ENCODE measurements at places on chromosomes 5 and 9.

DNA sequence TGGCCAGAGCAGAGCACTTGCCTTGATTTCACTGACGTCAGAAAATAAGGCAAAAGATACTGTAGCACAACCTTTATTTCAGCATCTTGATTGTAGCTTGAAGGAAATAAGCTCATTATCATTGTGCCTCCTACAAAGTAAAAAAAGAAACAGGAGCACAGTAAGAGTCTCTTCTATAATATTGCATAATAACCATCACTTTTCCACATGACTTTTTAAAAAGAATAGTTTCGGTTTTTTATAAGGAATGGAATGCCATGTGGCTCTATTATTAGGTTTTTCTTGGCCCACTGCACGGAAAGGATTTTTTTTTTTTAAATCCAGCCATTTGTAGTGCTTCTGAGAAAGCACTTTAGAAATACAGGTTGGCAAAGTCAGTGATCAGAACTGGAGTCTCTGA lies 655.3 kb downstream of the LRRC70 start:
- DNase-seq, result peak; percentile 25

GRCh38 chr5:148913985-148914431 lies 87.6 kb downstream of the ADRB2 start:
- peak; percentile 87 for DNase-seq

DNA sequence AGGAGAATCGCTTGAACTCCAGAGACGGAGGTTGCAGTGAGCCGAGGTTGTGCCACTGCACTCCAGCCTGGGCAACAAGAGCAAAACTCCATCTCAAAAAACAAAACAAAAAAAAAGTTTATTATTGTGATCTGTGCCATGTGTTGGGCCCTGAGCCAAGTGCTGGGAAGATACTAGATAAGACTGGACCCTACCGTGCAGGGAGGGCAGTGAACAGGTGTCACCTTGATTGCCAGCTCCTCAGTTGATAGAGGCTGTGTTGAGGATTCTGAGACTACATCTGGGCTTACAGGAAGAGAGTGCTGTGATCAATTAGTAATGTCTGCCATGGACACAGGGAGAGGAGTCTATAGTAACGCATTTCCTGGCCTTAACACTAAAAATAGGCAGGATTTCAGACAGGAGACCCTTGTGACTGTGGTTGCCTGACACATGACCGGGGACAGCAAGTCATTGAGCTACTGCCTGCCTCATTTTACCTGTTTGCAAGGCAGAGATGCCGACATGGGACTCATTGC lies 201.5 kb downstream of the C9orf50 start:
- no peak for DNase-seq

DNA sequence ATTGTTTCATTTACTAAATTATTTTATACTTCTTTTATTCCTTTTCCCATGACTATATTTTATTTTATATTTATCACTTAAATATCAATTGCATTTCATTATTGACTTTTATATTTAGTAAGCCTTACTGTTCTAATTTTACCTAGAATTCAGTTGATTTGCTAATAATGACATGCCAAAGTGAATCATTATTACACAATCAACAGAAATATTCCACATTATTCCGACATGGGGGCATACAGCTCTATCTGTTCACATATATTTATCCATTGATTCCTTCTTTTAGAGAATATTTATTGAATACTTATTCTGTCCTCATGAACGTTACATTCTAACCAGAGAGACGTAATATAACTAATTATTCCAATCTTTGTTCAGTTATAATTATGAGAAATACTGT lies 221.8 kb downstream of the DOCK8 start:
- no peak for DNase-seq

- no peak for DNase-seq
Observed at GRCh38 chr5:173968154-173968797, 20.7 kb upstream of the C5orf47 start.

GRCh38 chr5:150759334-150759583 lies 442 bp upstream of the DCTN4 start:
- no peak for DNase-seq

DNA sequence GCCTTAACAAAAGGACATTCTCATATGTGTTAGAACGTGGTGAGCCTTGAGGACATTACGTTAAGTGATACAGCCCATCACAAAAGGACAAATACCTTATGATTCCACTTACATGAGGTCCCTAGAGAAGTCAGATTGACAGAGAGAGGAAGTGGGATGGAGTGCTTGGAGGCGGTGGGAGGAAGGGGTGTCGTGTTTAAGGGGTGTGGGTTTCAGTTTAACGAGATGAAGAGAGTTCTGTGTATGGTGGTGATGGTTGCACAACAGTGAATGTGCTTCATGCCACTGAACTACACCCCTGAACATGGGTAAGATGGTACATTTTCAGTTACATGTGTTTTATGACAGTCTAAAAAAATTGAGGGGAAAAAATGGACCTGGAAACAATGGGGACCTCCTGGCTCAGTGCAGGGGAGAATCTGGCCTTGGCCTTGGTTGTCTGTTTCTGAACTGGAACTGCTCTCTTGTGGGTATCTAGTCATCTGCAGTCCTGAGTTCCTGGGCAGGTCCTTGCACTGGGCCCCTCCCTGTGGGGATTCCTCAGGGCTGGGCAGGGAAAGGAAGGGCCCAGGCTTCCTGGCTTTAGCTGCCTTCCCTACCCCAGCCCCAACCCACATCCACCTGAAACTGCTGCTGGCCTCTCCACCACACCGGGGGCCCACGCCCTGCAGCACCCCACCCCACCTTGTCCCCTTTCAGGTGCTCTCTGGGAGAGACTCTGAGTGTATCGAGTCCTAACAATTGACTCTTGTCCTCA lies 17.8 kb downstream of the LRRC8A start:
- DNase-seq, result no peak

- DNase-seq, result no peak
Observed at GRCh38 chr9:30075451-30076199, 2308.8 kb upstream of the ACO1 start.

DNA sequence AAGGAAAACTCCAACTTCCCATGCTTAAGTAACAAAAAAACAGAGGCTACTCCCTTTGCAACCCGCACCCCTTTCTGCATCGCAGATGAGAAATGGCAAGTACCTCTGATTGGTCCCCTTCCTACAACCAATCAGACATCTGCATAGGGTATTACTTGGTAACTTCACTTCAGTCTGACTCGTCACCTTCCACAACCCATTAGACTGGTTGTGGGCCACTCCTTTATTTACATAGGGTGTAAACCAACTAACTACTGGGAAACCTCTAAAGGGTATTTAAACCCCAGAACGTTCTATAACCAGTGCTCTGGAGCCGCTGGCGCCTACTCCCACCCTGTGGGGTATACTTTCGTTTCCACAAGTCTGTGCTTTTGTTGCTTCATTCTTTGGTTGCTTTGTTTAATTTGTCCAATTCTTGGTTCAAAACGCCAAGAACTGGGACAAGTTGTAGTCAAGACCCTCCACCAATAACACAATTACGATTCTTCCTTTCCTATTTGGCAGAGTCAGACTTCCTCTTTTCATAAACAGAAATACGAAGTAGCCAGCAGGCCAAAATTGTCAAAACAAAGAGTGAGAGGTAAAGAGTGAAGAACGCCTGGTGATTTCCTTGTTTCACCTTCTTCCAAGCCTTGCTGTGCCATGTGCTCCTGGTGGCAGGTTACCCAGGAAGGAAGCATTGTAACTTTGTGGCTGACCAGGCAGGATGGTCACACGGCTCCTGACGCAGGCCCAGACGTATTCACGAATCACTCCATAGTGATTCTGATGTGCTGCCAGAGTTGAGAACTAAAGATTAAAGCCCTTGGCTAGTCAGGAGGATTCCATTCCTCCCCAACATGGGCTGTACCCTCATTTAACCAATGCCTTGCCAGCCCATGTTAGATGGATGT lies 477.4 kb downstream of the ARHGEF28 start:
- no peak for DNase-seq

DNA sequence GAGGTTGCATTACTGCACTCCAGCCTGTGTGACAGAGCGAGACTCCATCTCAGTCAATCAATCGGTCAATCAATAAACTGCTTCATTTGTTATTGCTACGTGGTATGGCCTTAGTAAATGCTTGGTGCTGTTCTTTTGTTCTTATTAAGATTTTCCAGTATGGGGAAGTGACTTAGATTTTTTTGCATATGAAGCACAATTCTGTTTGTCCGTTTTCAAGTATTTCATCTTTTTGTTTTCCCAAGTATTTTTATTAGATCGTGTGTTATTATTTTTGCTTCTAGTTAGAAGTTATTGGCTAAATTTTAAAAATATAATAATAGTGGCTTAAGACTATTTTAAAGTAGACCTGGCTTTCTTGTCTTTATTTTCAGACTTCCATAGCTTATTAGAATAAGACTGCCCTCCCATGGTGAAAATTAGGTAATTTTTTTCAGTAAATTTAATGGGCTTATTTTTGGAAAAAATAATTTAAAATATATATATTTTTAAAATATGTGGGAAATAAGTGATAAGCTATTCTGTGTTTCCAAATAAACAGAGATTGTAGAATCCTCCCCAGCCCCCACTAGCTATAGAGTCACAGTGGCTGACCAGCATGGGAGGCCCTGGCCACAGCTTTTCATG lies 14.7 kb upstream of the OMD start:
- peak; percentile 39 for DNase-seq

GRCh38 chr5:54676481-54677340 lies 159.2 kb downstream of the SNX18 start:
- DNase-seq, result no peak

GRCh38 chr5:127428748-127429147 lies 88.7 kb upstream of the PRRC1 start:
- no peak for DNase-seq

GRCh38 chr5:42555010-42555409 lies 131.8 kb downstream of the GHR start:
- no peak for DNase-seq

GRCh38 chr5:176897263-176897662 lies 1.9 kb downstream of the HK3 start:
- DNase-seq, result no peak

GRCh38 chr9:79955300-79955699 lies 383.5 kb downstream of the TLE4 start:
- DNase-seq, result no peak

- DNase-seq, result peak; percentile 80
Observed at GRCh38 chr5:124729720-124730359, 16.6 kb downstream of the ZNF608 start.

- no peak for DNase-seq
Observed at GRCh38 chr9:24820196-24820595, 274.5 kb upstream of the IZUMO3 start.

- no peak for DNase-seq
Observed at GRCh38 chr5:72237879-72238278, 82.2 kb downstream of the MRPS27 start.

- no peak for DNase-seq
Observed at GRCh38 chr5:135894276-135894675, 1.4 kb downstream of the IL9 start.

DNA sequence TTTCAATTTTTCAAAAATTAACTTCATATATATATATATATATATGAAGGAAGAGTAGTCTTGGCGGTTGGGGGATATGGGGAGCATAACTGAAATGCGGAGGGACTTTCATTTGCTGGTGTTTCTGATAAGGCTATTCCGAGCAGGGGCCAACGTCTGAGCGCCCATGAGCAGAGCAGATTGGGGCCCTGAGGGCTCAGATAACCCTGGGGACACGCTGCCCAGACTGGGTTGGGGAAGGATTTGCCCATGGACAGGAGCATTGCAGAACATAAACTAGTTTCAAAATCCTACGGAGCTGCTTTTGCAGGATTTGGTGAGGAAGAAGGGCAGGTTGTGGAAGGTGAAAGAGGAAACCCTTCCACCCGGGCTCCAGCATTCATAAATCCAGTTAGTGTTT lies 240.2 kb downstream of the IRX1 start:
- DNase-seq, result no peak

DNA sequence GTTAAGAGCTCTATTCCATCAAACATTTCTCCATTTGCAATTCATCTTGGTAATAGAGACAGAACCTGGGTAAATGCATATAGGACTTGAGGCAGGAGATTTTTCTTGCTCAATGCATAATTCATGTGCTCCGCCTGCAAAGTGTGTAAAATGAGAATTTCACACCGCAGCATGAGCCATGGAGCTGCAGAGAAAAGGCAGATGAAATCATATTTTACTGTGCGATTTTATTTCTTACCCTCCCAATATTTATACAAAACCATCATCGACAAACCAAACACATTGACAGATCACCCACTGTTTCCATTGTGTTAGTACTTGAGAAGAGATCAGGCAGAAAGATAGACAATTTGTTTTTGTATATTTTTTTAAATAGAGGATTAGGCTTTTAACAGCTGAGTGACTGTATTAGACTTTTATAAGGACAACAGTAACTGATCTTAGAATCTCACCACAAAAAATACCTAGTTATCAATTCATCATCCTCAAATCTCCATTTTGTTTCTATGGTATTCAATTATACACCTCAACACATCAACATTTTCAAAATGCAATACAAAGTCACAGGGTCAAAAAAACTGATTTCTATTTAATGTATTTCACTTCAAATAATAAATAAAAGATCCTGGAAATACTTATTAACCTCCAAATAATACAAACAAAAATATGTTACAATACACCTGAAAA lies 191.1 kb downstream of the AP3B1 start:
- DNase-seq, result no peak

DNA sequence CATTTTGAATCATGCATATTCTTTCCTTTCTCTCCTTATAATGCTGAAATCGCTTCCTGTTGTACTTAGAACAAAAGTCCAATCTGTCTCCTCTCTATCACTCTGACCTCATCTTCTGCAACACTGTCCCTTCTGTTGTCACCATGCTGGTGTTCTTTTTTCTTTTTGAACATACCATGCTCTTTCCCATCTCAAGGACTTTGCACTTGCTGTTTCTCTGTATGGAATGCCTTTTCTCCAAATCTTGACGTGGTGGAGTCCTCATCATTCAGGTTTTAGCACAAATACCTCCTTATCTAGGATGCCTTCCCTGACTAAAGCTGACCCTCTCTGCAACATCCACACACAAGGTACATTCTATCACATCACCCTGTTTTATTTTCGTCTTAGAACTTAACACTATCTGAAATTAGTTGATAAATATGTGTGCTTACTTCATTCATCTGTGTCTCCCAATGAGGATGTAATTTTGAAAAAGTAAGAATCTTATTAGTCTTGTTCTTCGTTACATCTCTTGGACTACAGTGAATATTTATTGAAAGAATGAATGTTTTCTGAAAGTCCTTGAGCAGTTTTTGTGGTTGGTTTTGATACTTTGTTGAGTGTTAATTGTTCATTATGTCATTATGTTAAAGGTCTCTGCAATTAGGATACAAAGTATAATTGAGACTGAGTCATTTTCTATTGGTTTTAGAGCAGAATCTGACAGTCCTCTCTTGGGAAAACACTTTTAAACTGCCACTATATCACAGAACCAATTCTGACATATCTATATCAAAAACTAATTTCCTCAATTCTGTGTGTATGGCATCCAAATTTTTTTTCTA lies 145.3 kb upstream of the RASA1 start:
- DNase-seq, result no peak

GRCh38 chr9:69495296-69495695 lies 170.3 kb downstream of the ENTREP1 start:
- no peak for DNase-seq

GRCh38 chr5:141003791-141004611 lies 37.7 kb downstream of the PCDHAC2 start:
- no peak for DNase-seq

- DNase-seq, result peak; percentile 45
Observed at GRCh38 chr9:33025572-33026342, 684 bp downstream of the DNAJA1 start.

- peak; percentile 82 for DNase-seq
Observed at GRCh38 chr5:57779383-57780223, 297.0 kb upstream of the ACTBL2 start.
